NCI-H748 treated with DMSO at 0.1 percent for 48 hours (cell line): ENCODE measurements at places on chromosomes 11 and 22.

DNA sequence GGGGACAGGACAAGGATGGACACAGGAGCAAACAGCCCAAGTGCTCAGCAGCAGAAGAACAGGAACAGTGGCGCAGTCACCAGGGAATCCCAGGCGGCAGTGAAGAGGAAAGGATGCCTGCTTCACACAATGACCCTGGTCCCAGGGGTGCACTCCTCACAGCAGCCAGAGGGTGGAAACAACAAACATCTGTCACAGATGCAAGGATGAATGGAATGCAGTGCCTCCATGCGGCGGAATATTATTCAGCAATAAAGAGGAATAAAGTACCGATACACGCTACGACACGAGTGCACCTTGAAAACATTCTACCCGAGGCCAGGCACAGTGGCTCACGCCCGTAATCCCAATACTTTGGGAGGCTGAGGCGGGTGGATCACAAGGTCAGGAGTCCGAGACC, 12.7 kb downstream of the CSNK1E start:
- DNase-seq: no peak

- no peak for DNase-seq
These were observed 18.4 kb upstream of the FTH1 start for GRCh38 chr11:61985869-61986268.

DNA sequence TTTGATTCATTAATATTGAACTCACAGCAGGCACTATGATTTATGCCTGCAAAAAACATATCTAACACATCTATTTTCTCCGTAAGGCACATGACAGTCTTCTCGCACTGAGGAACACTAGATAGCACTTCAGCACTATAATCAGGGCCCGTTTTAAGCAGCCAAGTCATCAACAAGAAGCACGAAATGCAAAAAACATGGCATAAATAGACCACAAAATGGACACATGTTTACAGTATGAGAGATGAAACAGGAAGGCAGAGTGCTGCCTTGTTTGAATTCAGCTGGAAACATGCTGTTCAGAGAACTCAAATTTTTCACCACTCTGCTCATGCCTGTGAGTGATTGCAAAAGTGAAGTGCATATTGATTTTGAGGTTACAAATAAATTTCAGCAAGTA, 205.8 kb upstream of the PDGFD start:
- no peak for DNase-seq

- no peak for DNase-seq
These were observed 97.7 kb upstream of the TOP3B start for GRCh38 chr22:22080270-22080669.

DNA sequence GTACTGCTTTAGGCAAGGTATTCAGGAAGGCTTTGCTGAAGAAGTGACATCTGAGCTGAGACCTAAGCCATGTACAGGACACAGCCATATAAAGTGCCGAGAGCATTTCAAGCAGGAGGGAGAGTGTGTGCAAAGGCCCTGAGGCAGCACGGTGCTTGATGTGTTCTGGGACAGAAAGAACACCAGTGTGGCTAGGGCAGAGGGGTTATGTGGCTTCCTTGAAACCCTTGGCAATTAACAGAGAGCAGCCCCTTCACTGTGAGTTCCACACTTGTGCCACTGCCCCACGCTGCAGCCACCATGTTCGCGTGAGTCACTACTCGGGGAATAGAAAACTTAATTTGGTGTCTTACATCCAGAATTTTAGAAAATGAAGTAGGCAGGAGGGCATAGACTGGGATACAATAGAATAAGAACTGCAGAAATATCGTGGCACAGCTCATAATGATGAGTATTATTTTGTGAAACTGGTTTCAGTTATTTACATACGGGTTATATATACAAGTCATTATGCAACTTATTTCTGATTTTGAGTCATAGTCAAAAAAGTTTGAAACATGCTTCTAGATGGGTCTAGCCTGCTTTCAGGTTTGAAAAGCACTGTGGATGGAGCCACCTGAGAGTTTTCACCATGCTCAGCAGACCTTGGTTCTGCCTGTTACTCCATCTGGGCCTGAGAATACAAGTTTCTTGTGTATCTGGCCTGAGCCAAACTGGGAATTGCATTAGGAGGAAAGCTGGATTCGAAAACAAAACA, 11.8 kb downstream of the IL10RA start:
- no peak for DNase-seq

- DNase-seq: no peak
These were observed 12.7 kb downstream of the HOATZ start for GRCh38 chr11:111527279-111527678.

DNA sequence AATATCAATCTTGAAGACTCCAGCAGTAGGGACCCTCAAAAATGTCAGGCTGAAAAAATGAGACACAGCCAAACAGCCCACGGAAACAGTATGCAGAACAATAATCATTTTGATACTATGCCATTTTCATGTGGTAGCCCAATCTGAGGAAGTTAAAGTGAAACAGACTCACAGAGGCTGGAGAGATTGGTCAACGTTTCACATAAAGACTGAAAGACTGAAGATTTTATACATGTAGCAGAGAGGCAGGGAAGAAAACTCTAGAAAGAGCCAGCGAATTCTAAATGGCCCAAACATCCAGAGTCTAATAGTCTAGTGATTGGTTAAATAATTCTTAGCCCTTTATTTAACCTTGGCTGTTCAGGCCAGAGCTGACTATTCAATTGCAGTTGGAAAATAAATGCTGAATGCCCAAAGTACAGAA, 49.4 kb downstream of the MAML2 start:
- no peak for DNase-seq

DNA sequence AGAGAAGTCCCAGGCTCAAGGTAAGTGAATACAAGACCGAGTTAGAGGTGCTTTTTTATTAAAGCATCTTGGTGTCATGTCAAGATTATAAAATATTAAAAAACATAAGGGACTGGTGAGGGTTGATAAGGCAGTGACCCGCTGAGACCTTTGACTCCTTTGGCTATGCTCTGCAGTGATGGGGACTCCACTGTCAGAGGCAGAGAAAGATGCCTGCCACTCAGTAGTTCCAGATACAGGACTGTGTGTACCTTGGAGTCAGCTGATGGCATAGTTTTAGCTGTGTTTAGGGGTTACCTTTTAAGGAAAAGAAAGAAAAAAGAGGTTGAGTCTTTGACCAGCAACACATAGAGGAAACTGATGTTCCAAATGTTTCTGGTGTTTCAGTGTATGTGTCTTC, 40.8 kb downstream of the SHISA8 start:
- DNase-seq: no peak

- DNase-seq: no peak
These were observed 190.6 kb upstream of the C11orf58 start for GRCh38 chr11:16547879-16548278.
